ENCODE measurements at places on chromosomes 11 and 22.

- no peak for DNase-seq
These were observed 6.6 kb downstream of the OR51F1 start for GRCh38 chr11:4763096-4763495.

DNA sequence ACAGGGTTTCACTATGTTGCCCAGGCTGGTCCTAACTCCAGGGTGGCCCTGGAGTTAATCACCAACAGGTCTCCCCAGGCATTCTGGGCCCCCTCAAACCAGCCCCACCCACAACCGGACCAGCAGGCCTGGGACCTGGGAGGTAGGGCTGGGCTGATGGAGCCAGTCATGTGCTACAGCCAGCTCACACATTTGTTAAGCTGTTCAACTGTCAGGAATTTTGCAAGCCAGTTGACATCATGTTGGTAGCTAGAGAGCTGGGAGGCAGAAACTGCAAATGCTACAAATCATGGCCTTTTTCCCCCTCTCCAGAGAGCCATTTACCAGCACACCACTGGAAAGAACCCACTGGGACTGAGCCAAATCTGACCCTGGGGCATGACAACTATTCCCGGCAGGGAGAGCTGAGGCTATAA is 6.8 kb downstream of the ARHGAP1 start:
- no peak for DNase-seq

DNA sequence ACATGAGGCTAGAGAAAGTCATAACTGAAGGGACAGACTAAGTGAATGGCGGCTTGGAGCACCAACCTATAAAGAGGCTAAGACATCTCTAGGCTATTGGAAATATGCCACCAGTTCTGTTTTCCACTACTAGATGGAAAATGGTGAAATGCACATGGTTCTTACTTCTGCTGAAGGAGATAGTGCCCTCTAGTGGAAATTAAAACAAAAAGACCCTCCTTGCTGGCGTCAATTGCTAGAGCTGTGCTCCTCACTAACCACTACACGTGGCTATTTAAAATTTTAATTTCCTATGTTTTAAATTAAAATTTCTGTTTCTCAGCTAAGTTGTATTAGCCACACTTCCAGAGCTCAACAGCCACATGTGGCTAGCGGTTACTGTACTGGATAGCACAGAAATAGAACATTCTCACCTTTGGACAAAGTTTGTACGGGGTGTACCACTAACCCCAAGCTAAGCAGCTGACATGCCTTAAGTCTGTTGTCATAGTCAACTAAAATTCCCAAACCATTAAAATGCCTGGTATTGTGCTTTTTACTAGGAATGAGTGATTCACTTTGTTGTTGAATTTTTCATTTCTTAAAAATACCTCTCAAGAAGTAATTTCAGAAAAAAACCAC is 34.1 kb upstream of the CALCA start:
- no peak for DNase-seq

GRCh38 chr22:19886605-19887255 is 32.1 kb upstream of the GNB1L start:
- DNase-seq, result peak; percentile 80

DNA sequence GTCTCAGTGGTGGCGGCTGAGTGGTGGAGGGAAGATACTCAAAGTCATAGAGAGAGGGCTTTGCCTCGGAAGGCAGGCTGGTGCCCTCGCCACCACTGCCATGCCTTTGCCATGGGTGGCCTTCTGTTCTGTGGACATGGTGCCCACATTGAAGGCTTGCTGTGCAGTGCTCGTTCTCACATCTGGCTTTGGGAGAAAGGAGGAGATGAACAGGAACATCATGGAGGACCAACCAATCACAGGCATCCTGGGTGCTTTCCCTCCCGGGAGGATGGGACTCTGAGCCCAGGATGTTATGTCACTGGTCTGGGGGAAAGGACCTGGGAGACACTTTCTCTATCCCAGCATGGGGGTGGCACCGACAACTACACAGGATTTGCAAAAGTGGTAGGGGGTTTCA is 82.3 kb upstream of the NARS2 start:
- no peak for DNase-seq

Measured in chondrocyte (in vitro differentiated cells).